GOT3 (cell line): ENCODE measurements at places on chromosomes 16 and 17.

- DNase-seq: no peak
Observed at GRCh38 chr17:45101546-45101882, 30.8 kb downstream of the PLCD3 start.

GRCh38 chr17:78117027-78117981, 11.3 kb downstream of the TMC6 start:
- DNase-seq: no peak

DNA sequence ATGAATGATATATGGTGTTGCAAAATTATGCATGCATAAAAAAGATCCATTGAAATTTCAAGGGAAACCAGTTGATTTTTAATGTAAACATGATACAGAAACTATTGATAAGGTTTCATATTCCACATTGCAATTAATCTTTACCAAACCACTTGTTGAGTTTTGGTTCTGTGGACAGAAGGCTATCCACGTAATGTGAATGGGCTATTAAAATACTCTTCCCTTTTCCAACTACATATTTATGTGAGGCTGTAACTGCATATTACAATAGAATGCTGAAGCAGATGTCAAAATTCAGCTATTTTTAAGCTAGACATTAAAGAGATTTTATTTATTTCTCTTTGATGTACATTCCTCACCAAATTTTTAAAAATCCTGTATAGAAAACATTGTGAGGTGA, 33.7 kb upstream of the VPS4A start:
- DNase-seq: no peak

DNA sequence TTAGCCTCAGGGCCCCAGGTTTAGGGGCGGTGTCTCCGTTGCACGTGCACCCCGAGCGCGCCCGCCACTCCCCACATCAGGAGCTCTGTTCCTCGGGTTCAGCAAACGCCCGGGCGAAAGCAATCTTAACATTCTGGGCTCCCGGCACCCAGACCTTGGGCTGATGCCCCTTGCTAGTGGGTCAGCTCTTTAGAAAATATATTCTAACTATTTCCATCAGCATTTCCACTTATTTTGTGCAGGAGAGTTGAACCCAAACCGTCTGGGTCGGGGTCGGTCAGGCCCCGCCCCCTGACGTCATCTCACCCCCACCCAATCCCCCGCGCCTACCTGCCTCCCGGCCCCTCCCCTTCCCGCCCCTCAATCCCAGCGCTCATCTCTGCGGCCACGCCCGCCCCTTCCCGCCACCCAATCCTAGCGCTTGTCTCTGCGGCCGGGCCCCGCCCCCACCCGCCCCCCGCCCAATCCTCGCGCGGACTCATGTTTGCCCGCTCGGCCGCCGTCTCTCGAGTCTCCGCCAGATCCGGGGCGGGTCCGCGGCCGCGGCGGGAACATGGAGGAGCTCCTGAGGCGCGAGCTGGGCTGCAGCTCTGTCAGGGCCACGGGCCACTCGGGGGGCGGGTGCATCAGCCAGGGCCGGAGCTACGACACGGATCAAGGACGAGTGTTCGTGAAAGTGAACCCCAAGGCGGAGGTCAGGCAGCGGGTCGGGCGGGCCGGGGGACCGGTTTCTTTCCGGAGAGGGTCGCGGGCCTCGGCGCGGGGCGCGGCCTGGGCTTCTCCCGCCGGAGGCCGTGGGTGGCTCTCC, at the start of gene FN3KRP:
TSS of gene FN3KRP (plus strand) at position 504 of the 808 bp plus-strand sequence. CDS start at position 554, 50 bp downstream.
- DNase-seq: peak; percentile 57

DNA sequence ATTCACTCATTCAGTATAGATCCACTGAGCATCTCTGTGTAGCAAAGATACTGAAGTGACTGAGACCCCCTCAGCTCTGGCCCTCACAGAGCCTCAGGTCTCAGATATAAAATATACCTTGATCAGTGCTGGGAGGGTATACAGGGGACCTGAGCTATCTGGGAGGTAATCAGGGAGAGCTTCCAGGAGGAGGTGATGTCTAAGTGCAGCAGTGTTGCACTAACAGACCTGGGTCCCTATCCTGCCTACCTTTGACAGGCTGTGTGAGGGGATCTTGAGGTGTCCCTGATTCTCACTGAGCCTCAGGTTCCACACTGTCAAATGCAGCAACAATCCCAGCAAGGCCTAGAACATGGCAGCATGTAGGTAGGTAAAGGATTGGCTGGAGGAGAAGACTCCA, 6.5 kb upstream of the ALKBH5 start:
- DNase-seq: no peak

DNA sequence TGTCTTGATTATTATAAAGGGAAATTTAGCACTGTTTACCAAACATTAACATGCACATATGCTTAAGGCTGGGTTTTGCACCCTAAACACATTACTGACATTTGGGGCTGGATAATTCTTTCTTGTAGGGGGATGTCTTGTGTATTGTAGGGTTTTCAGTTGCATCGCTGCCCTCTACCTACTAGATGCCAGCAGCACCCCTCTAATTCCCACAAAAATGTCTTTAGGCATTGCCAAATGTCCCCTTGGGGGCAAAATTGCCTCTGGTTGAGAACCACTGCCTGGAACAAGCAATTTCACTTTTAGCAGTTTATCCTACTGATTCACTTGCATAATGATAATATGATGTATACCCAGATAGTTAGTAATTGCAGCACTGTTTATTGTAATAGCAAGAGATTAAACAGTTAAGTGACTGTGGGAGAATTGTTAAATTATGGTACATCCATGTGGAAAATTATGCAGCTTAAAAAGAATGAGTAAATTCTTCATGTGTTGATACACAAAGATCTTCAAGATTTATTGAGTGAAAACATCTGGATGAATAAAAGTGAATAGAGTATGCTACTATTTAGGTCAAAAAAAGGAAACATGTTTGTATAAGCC, 18.4 kb downstream of the PRSS54 start:
- no peak for DNase-seq

DNA sequence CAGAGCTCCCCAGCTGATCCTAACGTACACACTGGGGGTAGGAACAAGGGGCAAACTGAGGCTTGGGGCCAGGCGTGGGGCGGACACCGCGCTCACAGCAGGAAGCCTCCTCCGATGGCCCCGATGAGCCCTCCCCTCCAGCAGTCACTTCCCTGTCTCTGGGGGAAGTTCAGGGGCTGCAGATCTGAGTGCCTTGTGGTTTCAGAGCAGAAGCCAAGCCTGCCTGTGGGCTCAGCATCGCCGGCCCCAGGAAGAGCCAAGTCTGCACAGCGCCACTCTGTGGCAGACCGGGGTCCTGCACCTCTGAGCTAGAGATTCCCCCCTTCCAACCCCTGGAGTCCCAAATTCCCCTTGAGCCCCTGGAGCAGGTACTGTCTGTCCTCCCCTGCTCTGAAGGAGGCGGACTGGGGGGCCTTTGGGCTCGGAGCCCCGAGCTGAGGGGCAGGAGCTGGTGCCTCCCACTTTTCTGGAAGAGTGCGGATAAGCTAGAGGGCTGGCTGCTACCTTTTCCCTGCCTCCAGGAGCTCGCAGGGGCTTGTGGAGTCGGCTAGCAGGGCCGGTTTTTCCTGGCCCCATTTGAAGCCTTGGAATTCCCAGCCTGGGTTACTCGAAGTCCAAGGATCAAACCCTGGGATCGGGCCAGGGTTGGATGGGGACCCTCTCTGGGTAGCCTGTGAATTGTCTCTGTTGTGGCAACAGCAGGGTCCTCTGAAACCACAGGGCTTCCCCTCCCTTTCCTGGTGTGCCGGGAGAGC, 2.9 kb downstream of the GSE1 start:
- no peak for DNase-seq

GRCh38 chr17:39527220-39527813, 66.0 kb downstream of the CDK12 start:
- DNase-seq: no peak

- no peak for DNase-seq
Observed at GRCh38 chr17:73782641-73783381, 138.6 kb upstream of the SDK2 start.

- DNase-seq: no peak
Observed at GRCh38 chr17:44604768-44605485, 47.6 kb downstream of the FZD2 start.

DNA sequence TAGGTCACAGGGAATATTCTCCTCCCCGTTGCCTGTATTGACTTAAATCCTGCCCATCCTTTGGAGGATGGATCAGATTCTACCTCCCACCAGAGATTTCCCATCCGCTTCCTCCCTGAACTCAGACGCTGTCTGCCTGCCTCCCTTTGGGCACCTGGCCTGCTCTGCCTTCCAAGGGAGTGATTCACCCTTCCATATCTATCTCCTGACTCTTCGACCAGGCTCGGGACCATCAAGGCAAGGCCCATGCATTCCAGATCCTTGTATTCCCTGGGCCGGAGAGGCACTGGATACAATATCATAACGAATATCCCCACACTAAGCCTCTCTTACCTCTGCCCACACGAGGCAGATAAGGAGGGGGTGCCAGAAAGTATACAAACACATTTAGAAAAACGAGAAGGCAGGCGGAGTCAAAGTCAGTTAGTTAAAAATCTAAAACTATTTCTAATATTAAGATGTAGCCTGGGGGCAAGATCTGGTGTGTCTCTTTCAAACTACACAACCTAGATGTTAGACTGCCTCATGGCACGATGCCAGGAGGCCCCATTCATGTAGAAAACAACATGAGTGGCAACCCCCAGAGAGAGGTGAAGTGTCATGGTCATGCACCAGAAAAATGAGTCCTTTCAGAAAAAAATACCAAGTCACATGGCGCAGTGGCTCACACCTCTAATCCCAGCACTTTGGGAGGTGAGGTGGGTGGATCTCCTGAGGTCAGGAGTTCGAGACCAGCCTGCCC, 9.2 kb downstream of the PMP22 start:
- DNase-seq: no peak

GRCh38 chr16:1877089-1877488, 5.1 kb upstream of the MEIOB start:
- DNase-seq: no peak

DNA sequence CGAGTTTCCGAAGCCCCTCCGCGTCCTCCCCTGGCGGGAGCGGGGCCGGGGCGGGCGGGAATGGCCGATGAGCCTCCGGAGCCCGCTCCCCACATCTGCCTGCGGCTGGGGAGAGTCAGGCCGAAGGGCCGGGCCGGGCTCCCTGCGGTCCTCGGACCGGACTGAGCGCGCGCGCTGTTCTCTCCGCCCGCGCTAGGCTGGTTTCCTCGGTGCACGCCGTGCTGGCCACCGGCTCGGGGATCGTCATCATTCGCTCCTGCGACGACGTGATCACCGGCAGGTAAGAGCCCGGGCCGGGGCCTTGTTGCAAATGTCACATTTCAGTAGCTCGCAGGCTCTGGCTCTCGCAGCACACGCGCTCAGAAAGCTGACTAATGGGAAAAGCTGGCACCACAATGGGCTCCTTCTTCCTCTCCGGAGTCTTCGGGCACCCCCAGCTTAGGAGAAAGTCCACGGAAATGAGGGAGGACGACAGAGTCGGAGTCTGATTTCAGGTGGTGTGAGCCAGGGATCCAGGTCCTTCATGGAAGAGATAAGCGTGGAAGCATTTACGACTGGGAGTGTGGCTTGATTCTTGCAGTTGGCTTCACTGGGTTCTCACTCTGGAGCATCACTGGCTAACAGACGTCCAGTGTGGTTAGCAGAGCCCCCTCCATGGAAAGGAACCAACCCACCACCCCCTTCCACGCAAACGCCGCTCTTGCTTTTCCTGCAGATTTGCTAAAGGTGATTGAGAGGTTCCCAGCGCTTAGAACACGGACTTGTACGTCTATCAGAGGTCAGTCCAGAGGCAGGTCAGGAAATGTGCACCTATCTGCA, 715 bp downstream of the TLCD3A start:
- no peak for DNase-seq

DNA sequence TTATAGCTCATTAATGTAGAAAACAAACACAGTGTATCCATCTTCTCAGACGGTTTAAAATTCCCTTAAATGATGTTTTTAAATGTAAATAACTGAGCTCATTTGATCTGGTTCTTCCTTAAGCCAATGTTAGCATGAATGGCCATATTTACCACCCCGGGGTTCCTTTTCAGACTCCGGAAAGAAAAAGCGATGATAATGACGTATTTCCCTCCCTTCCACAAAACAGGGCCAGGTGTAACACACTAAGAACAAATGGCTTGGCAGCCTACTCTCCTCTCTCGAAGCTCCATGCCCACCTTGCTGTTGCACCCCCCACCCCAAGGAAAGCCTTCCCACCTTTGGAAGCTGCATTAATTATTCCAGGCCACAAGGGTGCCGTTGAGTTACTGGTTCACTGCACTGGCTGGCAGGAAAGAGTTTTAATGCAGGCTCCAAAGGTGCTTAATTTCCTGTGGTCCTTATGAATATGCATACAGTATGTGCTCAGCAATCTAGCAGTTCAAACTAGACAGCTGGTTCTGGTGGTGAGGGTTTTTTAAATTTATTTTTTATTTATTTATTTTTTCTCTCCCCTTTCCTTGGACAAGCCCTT, 378.9 kb downstream of the WWOX start:
- DNase-seq: no peak

DNA sequence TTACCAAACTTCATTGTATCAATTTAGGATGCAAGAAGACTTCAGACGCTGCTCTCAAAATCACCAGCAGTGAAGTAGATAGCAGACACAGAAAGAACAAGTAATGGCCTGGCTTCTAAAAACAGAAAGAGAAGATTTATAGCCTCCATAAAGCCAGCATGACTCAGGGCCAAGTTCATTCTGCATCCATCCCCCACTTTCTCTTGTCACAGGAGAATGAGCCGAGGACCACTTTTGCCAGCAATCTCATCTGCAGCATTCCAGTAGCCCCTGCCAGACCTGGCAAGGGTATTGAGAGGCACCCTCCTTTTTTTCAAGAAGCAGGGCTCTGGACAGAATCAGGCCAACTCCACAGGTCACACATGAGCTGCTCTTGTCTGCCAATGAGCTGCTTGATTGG, 355.4 kb upstream of the SOX9 start:
- DNase-seq: no peak

DNA sequence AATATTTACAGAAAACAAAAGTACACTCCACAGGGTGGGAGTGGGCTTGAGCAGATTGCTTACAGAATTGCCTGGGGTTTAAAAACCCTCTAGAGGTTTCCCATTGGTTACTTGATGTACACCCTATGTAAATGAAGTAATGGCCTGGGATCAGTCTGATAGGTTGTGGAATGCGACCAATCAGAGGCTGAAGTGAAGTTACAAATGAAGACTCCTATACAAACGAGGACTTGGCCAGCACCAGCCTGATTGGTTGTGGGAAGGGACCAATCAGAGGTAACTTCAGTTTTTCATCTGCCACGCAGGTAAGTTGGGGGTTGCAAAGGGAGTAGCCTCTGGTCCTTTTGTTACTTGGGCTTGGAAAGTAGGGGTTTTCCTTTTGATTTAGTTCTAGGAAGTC, 8.8 kb downstream of the EEF2K start:
- DNase-seq: no peak

- DNase-seq: no peak
Observed at GRCh38 chr17:18035704-18036103, 3.3 kb downstream of the ATPAF2 start.
